ENCODE measurements at places on chromosomes 7 and 10.

GRCh38 chr7:73936967-73937366, 76.0 kb downstream of the TMEM270 start:
- no peak for DNase-seq

DNA sequence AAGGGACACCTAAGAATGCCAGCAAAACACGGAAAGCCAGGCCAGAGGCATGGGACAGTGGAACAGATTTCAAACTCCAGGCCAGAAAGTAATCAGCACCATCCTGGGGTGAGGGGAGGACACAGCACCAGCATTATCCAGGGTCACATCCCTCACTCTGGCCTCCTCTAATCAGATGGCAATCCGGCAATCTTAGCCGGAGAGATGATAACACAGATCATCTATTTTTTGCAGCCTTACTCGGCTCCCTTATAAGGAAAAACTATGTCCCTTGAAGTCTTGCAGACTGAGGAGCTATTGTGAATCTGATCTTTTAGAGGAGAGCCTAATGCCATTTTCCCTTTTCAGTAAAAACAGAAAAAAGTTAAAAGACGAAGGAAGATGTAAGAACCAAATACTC, 16.5 kb downstream of the TRIL start:
- no peak for DNase-seq

DNA sequence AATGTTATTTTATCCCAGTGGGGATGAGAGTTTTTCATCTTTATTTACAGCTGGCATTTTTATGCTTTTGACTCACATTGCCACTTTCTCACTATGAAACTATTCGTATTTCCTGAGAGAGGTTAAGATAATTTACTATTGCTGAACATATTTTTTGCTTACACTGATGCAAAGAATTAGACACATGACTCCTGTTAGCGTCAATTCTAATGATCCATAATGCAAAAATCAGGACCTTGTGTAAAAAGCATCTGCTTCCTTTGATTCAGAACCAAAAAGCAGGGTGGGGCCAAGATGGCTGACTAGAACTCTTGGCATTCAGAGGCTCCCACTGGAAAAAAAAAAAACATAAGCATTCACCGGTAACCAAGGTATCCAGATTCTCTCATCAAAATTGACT, 464.8 kb downstream of the SEMA3D start:
- DNase-seq, result no peak

GRCh38 chr7:13007331-13007730, 319.9 kb downstream of the ARL4A start:
- no peak for DNase-seq

DNA sequence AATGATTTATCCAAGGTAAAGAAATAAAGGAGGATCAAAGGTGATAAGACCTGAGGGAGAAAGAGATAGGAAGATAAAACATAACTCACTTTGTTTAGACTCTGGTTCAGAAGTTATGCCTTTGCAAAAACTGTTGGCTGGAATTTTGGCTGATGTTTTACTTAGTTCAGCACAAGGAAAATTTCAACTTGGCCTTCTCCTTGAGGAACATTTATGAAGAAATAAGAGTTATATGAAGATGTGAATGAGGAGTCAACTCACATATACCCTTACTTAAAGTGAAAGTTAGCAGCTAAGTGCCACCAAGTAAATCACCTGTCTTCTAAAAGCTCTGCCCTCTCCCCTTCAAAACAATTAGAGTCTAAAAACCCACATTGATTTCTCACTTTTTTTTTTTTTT, 39.7 kb upstream of the COL1A2 start:
- DNase-seq, result no peak

DNA sequence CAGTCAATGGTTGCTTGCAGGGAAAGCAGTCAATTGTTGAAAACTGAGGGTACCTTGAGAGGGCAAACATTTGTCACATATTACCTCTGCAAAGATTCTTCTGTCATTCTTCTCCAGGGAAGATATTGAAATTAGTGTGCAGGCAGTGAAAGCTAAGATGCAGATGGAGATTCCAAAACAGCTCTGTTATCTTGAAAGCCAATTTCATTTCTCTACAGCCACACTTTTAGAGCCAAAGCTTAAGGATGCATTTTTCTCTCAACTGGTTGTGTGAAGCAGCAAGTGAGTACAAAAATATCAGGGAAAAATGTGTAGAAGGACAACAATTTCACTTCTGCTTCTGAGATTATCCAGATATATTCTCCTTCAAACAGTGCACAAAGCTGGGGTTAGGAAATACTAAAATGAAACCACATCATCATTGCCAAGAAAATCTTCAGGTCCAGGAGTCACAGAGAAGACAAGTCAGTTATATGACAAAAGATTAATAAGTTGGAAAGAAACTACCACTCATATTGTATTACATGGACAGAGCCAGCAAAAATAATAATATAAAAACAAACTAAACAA, 16.3 kb downstream of the SGMS1 start:
- DNase-seq, result no peak

GRCh38 chr7:80155374-80155773, 20.7 kb downstream of the GNAI1 start:
- DNase-seq, result no peak

GRCh38 chr10:60479305-60480020, 89.8 kb upstream of the ANK3 start:
- no peak for DNase-seq

DNA sequence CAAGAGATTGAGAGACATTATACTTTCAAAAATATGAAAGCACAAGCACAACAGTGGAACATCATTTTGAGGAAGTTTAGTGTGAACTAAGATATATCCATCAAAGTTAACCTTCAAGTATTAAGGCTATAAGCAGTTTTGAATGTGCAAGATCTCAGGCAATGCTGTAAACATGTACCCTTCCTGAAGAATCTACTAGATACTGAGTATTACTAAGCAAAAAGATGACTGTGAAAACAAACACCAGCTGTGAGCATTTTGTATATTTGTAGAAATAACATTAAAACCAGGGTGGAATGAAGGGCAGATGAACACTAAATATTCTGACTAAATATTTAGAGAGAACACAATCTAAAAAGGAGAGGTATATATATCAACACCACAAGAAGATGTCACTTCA, 41.3 kb upstream of the ADRA2A start:
- no peak for DNase-seq

DNA sequence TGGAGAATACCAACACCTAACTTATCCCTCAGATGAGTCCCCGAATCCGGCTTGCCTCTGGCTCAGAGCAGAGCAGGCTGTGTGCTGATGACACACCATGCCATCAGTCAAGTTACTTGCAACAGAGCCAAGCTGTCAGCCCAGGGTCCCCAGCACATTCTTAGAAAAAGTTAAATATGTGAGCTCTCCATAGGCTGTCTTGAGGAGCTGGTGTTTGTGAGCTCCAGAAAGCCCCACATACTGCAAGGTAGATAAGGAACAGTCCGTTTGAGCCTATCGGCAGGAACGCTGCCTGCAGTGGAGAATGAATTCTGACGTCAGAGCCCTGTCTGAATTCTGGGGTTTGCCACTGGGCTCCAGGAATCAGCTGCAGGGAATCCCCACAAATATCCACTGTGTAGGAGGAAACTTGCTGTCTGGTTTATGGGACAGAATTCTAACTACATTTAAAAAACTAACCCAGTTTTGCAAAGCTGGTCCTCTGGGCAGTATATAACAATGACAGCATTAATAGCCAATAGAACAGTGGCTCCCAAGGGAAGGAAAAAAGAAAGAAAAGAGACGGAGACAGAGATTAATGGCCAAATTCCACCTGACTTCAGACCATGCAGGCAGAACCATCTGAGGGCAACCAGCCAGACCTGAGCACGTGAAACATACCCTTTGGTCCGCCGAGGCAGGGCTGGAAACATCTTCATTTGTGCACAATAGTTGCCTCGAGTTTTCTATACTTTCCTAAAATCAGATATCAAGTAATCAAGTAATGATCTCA, 3.6 kb downstream of the SFXN4 start:
- no peak for DNase-seq

DNA sequence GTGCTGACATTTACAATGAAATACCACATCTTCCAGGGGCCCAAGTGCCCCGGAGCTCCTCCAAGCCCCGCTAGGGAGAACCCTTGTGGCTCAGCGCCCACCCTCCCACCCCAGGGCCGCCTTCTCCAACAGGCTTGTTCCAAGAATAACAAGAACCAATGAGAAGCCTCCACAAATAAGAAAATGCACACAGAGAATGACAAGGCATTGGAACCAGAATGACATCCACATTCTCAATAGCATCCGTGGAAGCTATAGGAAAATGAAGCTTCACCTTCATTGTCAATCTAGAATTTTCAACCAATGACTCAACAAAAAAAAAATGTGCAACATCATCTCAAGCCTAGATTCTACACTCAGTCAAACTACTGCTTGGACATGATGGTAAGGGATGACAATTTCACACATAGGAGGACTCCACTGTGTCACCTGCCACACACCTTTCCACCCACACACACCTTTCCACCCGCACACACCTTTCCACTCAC, 50.4 kb upstream of the PPP2R2D start:
- DNase-seq, result no peak

GRCh38 chr7:113764401-113765035, 154.3 kb downstream of the PPP1R3A start:
- no peak for DNase-seq

DNA sequence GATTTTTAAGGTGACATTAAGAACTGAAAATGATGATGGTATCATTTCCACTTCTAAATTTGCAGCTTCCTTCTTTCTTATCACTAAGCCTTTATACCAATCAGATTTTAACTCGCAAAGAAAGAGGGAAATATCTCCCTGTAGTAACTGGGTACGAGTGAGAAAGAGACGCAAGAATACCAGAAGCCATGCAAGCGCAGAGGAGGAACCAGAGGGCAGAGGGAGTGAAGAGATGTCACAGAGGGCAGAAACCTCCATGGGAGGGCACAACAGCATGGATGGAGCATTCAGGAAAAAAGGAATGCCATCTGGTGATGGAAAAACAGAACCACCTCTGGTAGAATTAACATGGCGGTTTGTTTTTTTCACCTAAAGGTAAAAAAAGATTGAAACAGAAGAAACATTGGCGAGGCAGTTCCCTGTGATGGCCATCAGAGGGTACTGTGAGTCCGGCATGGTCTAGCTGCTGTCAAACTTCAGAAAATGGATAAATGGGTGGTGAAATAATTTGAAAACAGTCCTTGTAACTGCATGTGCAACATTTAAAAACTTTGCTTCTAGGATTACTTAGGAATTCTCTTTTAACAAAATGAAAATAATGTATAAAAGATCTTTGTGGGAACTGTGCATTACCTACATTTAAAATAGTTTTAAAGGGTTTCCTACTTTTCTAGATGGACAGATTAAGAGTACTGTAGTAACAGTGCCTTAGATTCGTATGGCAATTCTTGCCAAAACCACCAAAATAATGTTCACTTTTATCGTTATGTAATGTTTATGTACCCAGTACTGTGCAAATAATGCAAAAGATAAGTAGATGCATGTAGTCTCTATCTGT, 91.8 kb downstream of the ARHGAP12 start:
- peak; percentile 4 for DNase-seq

GRCh38 chr10:89894051-89894450, 192.7 kb downstream of the KIF20B start:
- no peak for DNase-seq

GRCh38 chr10:102159051-102159597, 6.9 kb downstream of the NOLC1 start:
- no peak for DNase-seq
